ENCODE measurements at places on chromosomes 1 and 21.

DNA sequence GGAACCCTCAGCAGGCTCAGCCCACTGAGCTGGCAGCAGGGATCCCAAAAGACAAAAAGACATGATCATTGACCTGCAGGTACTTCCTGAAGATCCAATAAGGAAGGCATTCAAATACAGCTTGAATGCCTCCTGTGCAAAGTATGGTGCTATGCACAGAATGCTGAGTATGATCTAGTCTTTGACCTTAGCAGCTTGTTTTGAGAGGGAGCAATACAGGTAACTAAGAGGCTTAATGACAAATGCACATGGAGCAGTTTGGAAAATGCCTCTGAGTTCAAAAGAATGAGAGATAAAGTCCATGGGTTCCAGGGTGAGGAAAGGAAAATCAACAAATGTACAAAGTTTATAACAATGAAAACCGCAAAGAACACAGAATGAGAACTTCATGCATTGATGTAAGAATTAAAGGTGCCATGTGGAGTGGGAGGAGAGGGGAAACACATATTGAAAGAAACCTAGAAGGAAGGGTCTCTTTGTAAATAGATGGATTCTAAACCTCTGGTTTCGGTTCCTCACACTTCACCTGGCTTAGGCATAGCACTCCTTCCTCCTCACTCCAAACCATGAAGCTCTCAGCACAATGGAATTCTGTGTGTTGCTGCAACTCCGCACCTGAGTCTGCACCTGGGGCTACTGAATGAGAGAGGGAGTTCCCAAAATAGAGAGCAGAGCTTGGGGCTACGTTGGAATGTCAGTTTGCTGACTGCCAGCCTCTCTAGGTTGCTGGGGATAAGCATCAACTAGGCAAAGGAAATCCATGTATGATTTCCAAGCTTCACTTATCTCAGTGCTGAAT, 77.6 kb downstream of the PLXNA2 start:
- no peak for DNase-seq

DNA sequence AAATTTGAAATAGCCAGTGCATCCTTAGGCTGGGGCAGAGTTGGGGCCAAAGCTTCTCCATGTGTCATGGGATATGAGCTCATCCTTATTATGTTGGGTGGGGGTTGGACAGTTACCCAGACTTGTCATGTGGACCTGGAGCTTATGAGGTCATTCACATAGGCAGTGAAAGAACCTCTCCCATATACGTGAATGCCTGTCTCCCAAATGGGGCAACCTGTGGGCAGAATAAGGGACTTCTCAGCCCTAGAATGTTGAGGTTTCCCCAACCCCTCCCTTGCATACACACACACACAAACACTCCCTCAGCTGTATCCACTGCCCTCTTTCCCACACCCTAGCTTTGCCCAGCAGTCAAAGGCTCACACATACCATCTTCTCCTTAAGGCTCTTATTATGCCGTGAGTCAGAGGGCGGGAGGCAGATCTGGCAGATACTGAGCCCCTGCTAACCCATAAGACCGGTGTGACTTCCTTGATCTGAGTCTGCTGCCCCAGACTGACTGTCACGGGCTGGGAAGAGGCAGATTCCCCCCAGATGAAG, 2.3 kb upstream of the IVL start:
- DNase-seq = no peak

DNA sequence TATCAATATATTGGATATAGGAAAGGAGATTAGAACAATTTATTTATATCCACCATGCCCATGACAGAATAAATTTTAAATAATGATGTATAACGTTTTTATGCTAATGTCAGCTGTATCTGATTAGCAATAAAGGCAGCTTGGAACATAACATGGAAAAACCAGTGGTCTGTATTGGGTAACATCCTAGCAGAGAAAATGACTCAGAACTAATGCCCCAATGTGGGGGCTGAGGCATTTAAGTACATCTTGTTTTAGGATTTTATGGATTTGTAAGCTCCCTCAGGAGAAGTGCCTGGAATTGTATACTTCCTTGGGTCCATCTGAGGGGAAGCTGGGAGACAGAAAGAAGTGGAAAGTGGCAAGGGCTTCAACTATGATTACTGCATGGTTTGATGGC, 82.3 kb downstream of the HMCN1 start:
- no peak for DNase-seq

- DNase-seq = no peak
Observed at GRCh38 chr1:56300836-56301235, 278.5 kb downstream of the PLPP3 start.

GRCh38 chr1:7281821-7282220, 489.3 kb upstream of the VAMP3 start:
- no peak for DNase-seq

DNA sequence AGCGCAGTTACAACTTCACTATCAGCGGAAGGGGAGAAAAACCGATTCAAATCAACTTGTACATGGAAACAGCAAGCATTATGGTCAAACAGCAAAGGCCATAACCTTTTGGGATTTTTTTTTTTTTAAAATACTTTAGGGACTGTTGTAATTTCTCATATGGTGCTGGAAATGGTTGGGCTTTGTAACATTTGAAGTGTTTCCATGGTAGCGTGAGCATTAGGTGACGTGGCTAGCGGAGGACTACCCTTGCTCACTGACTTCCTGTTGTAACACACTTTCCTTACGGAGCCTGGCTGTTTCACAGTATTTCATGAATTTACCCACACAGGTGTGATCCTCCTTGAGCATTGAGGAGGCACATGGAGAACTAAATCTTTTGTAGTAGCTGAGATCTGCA, 269.5 kb downstream of the TM2D1 start:
- DNase-seq = no peak

Measured in NCI-H510A treated with DMSO at 0.1 percent for 48 hours (cell line).